ENCODE measurements at places on chromosomes 11 and 22.

DNA sequence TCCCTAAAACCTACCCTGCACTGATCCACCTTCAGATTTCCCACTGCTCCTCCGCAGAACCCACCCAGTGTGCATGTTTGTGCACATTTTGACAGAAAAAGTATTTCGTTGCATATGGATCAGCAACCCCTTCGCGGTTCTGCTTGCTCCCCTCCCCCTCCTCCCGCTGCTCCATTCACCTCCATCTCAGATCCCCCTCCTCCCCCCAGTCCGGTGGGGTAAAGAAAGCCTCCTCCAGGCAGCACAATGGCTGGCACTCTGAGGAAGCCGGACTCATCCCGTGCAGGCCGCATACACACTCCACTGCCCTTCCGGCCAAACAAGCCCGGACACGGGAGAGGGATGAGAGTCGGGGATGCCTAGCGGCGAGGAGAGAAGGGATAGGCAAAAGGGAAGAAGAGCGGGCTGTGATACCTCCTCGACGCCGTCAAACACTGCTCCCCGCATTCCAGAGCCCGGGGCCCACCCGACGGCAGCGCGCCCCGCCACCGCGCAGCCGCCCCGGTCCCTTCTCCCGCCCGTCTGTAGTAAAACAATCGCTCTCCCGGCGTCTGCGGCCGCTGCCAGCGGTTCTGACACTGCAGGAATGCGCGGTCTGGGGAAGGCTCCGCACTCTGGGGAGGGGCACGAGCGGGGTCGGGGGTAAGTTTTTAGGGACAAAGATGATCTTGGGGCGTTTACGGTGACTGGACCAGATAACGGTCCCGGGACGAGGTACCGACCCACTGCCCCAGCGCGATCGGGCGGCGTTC, 915 bp downstream of the FEZ1 start:
- peak; percentile 6 for DNase-seq

GRCh38 chr22:39729141-39729934, 158.8 kb downstream of the CACNA1I start:
- DNase-seq = no peak

GRCh38 chr22:43537019-43537585, 125.3 kb downstream of the MPPED1 start:
- DNase-seq = no peak

- DNase-seq = no peak
Observed at GRCh38 chr11:101885631-101886030, 29.2 kb upstream of the CEP126 start.

GRCh38 chr11:19241260-19242178, 774 bp upstream of the E2F8 start:
- peak; percentile 16 for DNase-seq

DNA sequence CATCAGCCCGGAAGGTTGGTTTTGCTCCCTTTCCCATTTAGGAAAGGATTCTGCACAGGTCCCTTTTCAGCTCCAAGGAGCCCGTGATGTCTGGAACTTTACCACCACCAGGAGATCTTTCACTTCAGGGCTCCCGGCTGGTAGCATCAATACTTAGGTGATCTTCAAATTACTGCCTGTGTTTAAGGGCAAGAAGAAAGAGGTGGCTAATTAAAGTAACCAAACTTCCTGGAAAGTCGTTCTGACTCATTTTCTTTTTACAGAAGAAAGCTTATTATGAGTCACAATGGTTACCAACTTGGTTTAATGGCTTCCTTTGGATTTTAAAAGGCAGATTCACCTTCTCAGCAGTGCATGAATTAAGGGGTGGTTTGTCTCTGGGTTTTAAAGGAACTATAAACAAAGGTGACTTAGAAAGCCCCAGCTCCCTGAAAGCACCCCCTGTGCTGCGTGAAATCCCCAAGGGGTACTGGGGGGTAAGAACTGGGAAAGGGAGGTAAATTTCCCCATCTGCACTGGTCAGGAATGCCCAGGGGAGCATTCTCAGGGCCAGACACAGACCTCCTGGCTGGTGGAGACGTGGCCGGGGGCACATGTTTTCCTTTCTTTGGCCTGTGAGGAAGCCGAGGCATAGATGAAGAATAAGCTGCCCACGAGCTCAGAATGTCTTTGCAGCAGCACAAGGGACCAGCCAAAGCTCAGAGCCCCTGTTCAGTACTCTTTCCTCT, 8.8 kb downstream of the POU2F3 start:
- no peak for DNase-seq

GRCh38 chr11:83456566-83456965, 170.4 kb upstream of the CCDC90B start:
- DNase-seq = no peak

GRCh38 chr11:72012897-72013721, 14.4 kb downstream of the IL18BP start:
- no peak for DNase-seq

- DNase-seq = no peak
Observed at GRCh38 chr11:31973172-31973571, 117.7 kb upstream of the RCN1 start.

DNA sequence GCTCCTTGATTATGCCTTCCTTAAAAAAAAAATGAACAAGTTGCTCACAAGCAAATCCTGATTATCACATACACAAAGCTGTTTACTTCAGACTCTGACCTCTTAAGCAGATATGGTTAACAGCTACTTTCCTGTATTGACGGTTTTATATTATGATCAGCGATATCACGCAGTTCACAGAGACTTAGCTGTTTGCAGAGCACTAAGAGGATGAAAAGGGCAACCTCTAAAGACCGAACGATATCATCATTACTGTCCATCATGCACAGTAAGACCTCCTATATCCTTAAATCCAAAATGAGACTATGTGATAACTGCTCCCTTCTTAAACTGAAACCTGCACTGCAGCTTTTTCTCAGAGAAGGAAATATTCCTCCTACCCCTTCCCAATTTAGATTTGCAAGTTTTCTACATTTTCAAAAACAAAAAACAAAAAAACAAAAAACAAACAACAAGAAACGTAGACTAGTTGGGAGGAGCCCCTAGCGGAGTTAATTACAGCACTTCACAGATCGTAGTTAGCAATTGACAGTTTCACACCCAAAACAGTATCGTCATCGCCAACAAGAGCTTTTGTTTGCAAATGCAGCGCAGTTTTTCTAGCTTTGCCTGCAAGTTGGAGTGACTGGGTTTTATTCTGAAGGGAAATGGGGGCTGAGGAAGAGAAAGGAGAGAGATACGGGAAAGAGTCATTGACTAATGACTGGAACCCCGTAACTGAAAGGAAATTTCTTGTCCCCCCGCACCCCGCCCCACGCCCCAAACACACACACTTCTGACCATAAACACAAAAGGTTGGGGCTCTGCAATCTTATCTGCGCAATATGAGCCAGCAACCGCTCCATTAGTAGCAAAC, 1.2 kb downstream of the DDX6 start:
- DNase-seq = peak; percentile 45

DNA sequence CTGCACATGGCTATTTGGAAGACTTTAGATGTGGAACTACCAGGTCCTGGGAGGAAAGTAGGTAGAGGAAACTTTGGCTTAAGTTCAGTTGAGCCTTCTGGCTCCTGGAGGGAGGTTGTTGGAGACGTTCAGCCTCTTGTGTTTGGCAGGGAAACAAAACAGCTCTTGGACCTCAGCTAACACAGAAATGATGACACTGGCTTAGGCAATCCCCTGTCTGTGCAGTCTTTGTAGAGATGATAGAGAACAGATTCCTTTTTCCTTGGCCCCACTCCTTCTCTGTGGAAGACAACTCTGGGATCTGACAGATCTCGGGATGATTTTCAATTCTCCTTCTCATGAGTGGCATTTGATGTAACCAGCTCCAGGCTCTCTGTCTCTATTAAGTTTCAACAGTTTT, 428.5 kb downstream of the TMEM135 start:
- no peak for DNase-seq

- DNase-seq = no peak
Observed at GRCh38 chr22:44659140-44659539, 42.9 kb upstream of the PRR5 start.

GRCh38 chr11:3853899-3854659, 1.4 kb upstream of the STIM1 start:
- peak; percentile 82 for DNase-seq

DNA sequence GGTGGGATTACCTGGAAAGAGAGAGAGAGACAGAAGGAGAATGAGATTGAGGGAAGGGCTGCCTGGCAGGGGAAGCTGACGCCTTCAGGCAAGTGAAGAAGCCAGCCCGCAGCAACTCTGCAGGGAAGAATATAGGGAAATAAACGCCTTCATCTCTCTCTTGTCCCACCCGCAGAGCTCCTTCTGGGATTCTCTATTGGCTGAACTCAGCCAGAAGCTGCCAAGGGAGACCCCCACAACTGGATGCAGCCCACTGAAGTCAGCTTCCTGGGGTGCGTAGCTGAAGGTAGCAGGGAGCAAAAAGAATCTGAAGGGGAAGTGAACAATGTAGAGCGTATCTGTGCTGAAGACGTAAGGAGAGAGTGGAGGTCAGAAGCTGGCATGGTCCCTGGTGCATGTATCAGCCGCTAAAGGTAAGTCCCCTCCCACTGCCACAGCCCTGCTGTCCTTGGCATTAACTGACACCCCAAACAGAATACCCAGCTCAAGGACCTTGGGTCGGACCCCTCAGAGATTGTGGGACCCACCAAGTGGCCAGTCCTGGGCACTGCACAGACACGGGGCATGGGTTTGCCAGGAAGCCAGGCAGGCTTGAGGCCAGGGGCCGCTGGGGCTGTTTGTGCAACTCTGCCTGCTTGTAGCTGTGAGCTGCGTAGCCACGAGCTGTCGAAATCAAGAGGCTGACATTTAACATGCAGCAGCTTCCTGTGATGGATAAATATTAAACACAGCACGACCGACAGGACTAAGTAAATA, 469.9 kb downstream of the MN1 start:
- DNase-seq = no peak

DNA sequence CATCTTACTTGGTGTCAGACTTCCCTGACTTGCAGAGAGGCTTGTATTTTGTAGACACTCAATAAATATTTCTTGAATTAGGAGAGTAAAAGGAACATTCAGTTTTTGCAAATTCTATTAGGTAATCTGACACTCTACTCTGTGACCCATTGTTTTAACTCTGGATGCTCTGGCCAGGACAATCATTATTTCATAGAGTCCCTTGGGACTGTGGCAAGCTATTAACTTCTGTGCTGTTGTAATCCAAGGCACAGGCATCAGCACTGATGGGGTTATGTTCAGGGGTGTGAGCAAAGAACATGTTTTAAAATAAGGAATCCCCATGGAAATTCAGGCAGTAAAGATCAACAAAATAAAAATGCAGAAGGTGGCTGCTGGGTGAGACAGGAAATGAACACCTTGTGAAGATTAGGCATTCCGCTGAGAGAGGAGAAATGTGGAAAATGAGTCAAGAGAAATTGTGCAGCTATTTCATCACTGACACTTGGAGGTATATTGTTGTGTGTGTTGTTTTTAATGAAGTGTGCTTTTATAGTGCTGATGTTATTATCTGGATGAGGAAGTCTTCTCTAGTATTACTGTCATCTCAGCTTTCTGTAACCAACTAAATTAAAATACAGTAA, 175.2 kb downstream of the WNT11 start:
- no peak for DNase-seq

DNA sequence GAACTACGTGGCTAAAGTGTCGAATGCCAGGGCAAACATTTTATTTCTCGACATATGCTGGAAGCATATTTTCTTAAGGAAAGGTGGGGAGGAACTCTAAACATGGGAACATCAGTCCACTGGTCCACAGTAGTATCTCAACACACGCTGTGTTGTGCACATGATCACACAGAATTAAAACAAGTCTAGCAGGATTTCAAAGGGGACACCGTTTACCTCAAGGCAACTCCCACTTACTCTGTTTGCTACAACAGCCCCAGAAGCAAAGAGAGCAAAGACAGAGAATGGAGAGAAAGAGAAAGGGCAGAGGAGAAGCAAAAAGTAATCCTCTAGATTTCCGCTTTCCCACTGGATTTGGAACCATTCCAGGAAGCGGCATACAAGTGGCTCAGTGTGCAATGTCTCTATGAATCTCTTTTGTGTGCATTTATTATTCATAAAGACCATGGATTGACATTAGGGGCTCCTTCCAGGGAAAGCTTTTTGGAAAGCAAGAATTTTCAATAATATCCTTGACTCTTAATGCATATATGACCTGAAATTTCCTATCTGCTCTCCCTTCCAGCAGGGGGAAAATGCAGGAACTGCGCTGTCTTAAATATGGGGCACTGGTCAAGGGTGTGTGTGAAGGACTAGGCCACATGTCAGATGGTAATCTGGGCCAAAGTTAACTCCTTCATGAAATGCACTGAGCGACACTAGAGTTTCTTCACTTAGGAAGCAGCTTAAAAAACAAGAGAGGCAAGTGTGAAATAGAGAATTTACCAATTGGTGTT, 34.8 kb upstream of the CCDC34 start:
- no peak for DNase-seq

DNA sequence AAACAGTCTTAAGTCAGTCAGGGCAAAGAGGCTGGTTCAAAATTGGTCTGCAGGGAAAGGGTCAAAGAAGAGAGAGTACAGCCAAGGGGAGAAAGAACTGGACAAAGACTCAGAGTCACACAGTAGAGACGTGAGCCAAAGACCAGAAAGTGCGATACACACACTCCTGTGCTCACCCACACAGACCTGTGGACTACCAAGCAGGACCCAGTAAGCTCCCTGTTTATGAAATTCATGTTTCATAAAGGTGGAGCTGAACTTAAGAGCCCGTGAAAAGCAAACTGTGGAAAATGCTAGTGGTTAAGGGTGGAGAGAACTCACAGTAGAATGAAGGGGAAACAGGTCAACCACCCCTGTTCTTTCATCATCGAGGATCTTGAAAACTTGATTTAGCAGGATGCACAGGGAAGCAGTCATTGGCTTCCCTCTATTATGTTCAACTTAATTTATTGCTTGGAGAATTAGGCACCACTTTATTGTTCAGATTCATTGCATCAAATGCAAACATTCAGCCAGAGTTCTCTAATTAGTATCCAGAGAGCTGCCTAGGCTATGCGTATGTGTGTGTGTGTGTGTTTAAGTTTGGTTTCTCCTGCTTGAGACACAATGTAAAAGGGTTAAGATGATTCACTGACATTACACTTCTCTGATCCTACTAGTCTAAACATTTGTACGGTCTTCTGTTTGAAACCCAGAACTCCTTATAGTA, 160.9 kb upstream of the MTMR2 start:
- DNase-seq = no peak

DNA sequence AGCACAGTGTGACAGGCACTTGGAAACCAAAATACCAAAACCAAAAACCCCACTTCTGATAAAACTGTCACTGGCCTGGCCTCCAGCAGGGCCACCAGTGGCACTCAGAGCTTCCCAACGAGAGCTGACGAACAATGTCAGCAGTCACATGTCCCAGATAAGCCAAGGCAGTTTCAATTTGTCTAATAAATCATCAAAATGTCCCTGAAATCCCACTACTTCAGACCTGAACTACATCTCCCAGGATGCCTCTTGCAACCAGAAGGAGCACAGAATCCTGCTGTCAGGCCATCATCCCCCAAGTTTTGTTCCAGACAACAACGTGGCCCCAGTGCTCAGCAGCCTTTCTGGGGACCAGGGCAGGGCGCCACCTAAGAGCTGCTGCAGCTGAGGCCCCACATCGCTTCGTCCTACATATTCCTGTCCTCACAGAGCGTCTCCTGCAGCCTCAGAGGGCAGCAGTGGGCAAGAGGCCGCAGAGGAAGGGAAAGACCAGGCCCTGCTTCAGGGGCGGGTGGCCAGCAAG, 25.1 kb downstream of the LRFN4 start:
- no peak for DNase-seq
